ENCODE measurements at places on chromosomes 6 and 20.
A peak's percentile ranks its signal among the peaks of the same experiment; 100 is the strongest.

DNA sequence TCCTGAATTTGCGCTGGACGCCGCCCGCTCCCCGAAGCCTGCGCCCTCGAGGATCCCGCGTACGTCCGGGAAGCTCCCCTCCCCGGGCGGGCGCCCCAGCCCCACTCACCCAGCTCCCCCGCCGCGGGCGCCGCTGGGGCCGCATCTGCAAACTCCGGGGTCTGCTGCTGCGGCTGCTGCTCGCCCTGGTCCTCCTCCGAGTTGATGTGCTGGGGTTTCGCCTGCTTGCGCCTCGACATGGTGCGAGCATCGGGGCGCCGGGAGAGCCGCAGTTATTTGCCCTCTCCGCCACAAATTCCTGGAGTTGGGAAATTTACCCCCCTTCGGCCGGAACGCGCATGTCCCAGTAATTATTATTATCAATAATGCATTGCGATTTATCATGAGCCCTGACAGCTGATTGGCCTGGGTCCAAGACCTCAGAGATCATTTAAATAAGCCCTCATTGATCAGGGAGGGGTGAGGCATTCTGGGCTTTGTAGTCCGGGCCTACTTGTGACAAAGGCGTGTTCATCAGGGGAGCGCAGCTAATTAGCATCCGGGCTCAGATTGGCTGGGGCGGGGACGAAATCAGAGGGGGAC, at the start of gene SALL4:
SALL4 (minus strand) TSS at position 352 of the 582 bp plus-strand sequence; CDS start at position 239, 113 bp downstream.
- no peak for DNase-seq

- DNase-seq = no peak
These were observed 148.0 kb downstream of the TMEM200A start for GRCh38 chr6:130513770-130514169.

- no peak for DNase-seq
These were observed 8.9 kb downstream of the TSHZ2 start for GRCh38 chr20:52981051-52981450.

DNA sequence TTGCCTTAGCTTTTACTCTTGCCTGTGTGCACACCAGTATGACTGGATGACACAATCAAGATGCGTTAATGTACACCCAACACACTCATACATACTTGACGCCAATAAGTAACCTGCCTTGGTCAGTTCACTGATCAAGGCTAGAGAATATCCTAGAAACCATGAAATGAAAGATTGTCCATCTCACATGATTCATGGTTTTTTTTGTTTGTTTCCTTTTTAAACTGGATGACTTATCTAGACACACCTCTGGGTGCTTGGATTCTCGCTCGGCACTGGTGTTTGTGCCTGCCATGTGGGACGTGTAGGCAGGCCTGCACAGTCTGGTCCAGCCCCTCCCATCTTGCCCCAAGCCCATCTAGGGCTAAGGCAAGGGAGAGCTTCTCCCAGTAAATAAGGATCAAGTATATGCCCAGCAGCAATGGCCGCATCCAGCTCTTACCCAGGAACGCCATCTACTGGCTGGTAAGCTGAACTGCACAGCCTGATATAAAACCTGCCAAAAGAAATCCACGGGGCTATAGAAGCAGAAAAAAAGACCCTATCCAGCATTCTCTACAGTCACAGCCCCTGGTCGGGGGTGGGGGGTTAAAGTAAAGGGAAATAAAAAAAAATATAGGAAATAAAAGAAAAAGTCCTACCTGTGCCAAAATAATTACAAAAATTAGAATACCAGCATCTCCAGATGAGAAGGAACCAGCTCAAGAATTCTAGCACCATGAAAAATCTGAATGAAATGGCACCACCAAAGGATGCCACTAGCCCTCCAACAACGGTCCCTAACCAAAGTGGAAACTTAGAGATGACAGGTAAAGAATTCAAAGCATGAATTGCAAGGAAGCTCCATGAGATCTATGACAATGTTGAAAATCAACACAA, 73.3 kb downstream of the OTOR start:
- peak; percentile 17 for DNase-seq

DNA sequence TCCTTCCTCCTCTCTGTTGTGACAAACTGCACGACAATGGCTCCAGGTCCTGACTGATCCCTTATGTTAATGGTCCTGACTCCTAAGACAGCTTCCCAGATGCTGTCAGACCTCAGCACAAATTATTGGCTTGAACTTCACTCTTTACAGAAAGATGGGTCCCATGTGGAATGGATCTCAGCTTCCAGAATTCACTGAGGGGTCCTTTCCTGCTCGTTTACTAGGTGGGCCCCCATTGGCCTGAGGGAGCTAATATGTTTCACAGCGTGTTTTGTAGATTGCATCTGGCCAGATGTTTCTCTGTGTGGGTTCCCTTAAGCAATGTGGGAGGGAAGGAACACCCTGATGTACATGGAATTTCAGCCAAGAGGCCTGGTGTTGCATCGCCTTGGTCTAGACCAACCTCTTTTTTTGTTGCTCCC, 826.6 kb downstream of the MAFB start:
- no peak for DNase-seq

DNA sequence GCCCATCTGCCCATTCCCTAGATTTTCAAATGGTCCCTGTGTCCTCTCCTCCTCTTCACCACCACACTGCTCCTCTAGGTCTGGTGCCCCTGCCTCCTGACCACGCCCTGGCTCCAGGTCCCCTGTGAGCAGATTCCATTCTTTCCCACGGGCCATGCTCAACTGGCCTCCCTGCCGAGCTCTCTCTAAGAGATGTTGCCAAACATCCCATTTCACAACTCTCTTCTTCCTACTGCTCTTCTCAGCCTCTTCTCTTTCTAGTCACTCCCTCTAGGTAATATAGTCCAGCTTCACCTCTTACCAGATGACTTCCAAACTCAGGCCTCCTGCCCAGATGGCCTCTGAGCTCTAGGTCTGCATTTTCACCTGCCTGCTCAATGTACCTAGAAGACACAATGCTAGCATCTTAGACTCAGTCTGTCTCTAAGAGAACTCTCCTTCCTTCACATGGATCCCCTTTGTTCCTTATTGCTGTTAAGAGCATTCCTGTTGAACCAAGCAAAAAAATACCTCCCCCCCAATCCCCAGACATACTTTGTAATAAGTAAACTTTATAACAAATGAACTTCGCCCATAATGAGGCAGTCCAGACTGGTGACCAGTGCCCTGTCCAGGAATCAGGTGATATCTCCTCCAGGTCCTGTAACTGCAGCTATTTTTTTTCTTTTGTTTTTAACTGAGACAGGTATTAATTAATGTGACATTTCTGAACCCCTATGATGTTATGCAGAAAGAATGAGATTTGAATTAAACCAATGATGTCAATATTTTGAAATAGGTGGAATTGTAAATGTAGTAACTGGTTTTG, 79.0 kb downstream of the LYRM4 start:
- DNase-seq = peak; percentile 43

GRCh38 chr6:62265906-62266525, 20.0 kb downstream of the KHDRBS2 start:
- DNase-seq = no peak

GRCh38 chr6:33455051-33455450, 675 bp downstream of the ZBTB9 start:
- DNase-seq = no peak

- peak; percentile 2 for DNase-seq
These were observed 29.4 kb upstream of the KIF25 start for GRCh38 chr6:167968091-167968490.

DNA sequence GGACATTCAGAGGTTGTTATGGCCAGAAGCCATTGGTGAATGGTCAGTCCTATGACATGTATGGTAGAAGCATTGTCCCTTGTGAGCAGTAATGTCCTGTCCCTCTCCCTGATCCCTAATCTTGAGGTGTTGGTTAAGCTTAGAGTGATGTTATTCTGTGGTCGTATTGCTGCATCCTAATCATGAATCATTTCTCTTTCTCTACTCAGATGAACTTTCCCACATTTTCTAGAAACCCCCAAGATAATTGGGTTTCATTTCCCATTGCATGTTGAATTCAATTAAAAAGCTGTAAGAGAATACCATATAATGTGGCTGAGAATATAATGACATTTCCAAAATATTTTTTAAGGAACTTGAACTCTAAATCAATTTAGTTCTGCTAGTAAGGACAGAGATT, 175.1 kb downstream of the PLCB4 start:
- DNase-seq = peak; percentile 12

GRCh38 chr6:11426571-11426970, 111.0 kb upstream of the TMEM170B start:
- no peak for DNase-seq

DNA sequence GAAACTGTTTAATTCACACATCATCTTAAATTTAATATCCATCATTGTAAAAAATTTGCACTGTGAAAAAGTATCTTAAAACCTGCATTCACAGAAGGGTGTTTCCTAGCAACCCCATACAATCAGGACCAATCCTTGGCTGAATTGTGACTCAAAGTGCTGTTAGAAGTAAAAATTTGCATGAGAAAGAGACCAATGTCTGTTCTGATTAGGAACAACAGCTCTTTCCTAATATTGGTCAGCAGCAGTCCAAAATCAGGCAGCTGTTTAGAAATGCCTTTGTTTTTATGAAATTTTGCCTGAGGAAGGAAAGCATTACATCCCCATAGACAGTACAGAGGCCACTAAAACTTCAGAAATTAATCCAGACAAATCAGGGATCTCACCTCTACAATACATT, 987.0 kb downstream of the HACE1 start:
- DNase-seq = no peak

- DNase-seq = no peak
These were observed 16.2 kb upstream of the VAPB start for GRCh38 chr20:58372806-58373205.

DNA sequence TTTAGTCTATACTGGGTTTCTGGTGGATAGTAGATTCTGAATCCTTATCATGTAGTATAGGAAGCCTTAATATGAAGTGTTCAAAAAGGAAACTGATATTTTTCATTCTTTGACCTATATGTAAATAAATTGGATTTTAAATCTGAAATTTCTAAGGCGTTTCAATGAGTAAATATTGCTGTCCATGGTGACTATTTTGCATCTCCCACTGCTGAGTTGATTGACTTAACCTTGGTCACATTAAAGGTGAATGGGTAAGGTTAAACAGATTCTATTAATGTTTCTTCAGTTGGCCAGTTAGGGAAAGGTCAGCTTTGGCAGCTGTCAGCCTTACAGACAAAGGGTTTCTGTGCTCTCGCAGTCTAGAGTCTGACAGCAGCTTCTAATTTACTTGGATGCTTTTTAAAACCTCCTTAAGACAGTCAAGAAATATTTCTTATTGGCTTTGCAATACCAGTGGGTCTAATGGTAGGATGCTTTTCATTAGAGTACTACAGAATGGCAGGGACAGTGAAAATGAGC, 24.8 kb downstream of the PRIM2 start:
- no peak for DNase-seq

- no peak for DNase-seq
These were observed 414.9 kb downstream of the KIF16B start for GRCh38 chr20:16158090-16158975.

GRCh38 chr6:37399131-37399530, 33.9 kb upstream of the CMTR1 start:
- DNase-seq = peak; percentile 21

DNA sequence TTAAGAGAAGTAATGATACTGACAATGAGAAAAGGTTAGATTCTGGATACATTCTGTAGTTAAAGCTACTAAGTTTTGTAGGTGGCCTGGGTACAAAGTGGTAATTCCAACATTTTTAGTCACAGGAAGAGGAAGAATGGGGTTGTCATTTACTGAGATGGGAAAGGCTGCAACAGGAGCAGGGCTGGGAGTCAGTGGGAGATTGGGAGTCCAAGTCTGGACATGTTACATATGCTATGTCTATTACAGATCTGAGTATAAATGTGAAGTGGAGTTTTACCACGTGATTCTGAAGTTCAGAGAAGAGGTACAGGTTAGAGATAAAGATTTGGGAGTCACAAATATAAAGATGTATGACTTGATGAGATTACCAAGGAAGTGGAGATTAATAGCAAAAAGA, 116.2 kb downstream of the RWDD2A start:
- DNase-seq = no peak

GRCh38 chr6:134719911-134720310, 230.0 kb downstream of the ALDH8A1 start:
- peak; percentile 57 for DNase-seq

GRCh38 chr6:83998021-83998584, 35.5 kb upstream of the MRAP2 start:
- DNase-seq = no peak

DNA sequence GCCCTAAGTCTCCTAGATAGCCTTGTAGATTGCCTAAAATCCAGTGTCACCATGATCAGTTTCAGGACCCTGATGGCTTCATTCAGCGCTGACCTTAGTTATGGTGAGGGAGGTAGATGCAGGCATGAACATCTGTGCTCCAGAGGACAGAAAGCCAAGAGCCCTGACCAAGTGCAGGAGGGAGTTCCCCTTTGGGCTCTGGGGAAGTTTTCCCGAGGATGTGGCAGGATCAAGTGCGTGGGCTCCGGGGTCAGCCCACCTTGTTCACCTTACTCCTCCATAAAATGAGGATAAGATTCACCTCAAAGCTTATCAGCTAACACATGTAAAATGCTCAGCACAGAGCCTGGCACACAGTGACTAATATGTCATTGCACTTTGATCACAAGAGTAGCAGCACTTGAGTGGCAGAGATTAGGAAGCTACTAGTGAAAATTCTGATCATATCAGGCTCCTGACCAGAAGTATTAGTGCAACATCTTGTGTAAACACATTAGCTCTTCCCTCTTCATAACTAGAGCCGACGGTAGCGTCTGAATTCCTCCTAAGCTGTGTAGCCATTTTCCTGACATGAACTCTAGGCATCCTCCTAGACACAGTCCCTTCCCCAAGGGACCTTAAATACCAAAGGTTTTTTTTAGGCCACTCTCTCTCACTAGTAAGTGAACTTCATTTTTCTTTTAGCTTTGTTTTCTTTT, 125.2 kb downstream of the SULF2 start:
- DNase-seq = no peak

GRCh38 chr6:166565084-166565967, 21.2 kb downstream of the RAMACL start:
- no peak for DNase-seq

DNA sequence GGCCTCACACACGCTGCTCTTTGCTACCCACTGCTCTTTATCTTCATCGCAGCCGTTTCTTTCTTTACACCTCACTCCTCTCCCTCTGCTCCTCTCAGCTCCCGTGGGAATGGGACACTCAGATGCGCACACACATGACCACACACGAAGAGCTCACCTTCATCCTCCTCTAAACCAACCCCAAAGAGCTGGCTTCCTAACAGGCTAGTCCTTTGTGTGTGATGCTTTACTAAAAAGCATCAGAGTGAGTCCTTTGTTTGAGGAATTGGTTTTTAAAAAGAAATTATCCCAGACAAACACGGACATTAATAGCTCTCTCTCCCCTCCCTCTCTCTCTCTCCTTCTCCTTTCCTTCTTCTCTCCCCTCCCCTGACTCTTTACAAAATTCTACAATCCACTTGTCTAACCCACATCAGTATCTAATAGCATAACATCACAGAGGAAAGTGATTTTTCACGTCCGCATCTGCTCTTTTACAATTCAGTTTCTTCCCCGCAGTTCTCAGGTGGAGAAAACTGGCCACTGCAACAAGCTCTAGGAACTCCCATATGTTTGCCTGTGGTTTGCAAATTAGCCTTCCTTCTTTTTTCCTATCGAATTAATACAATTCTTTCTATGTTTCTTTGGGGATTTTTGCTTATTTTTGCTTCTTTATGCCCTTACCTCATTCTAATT, 306.8 kb upstream of the CNR1 start:
- no peak for DNase-seq
